Stimulated activated CD4-positive, alpha-beta T cell treated with anti-CD3 and anti-CD28 coated beads, Interleukin-2, amount 100 ng/mL, for 48 hours (primary cell): ENCODE measurements at places on chromosomes 1 and 21.

GRCh38 chr1:47564570-47564969, 126.7 kb downstream of the FOXD2 start:
- DNase-seq, result no peak

DNA sequence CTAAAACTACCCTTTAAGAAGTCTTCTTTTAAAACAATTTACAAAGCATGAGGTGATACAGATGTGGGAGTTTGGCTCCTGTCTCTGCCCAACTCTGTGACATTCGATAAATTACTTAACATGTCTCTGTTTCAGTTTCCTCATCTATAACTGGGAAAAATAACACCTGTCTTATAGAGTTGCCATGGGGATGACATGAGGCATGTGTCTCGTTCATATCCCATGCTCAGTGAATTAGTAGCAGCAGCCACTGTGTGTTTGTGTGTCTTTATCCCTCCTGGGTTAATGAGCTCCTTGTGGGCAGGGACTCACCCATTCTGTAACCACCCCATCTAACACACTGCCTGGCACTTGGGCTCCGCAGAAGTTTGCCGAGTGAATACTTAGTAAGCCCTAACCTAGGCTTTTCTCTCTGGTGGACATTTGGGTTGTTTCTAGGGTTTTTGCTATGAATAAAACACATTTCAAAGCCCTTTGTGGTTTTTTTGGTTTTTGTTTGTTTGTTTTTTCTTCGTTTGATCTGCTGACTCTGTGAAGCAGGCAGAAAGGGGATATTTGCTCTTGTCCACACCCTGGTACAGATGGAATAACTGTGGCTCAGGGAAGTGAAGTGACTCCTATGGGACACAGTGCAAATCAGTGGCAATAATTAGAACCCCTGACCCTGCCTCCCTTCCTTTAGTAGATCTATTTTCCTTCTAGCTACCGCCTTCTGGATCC, 797 bp upstream of the KCNJ9 start:
- no peak for DNase-seq

GRCh38 chr1:88021529-88021928, 662.5 kb upstream of the PKN2 start:
- DNase-seq, result no peak

DNA sequence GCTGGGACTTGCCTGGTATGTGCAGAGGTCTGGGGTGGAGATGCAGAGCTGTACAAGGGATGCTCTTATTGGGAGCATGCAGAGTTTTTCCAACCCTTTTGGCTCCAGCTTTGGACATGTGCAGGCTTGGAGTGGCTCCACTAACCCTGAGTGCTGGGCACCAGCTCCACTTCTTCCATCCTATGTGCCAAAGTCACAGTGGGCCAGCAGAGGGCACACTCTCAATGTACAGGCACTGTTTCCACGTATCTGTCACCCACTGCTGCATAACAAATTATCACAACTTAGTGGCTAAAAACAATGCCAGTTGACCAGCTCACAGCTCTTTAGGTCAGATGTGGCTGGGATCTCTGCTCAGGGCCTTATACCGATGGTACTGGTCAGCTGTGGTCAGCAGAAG, 631.8 kb downstream of the AJAP1 start:
- DNase-seq, result peak; percentile 32
